GM10248 (cell line): ENCODE measurements at places on chromosomes 7 and 10.

- no peak for DNase-seq
These were observed 42.1 kb downstream of the ARHGAP21 start for GRCh38 chr10:24681572-24682088.

GRCh38 chr10:104317726-104318299 is 20.5 kb downstream of the ITPRIP start:
- DNase-seq, result no peak

DNA sequence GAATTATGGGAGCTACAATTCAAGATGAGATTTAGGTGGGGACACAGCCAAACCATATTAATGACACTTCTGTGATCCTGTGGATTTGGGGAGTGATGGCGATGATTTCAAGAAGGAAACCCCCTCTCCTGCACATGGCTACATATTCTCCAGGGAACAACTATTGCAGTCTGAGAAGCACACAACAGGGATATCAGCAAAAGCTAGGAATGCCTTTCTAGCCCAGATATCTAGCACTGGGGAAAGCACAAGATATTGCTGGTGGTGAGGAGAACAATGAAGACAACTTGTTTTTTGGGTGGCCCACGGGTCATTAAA is 24.3 kb downstream of the EPDR1 start:
- no peak for DNase-seq

- DNase-seq, result peak; percentile 36
These were observed 84.7 kb downstream of the SNX10 start for GRCh38 chr7:26376175-26376917.

GRCh38 chr7:134690016-134690415 is 43.4 kb downstream of the BPGM start:
- peak; percentile 30 for DNase-seq

GRCh38 chr7:40749877-40750276 is 615.1 kb downstream of the SUGCT start:
- no peak for DNase-seq

DNA sequence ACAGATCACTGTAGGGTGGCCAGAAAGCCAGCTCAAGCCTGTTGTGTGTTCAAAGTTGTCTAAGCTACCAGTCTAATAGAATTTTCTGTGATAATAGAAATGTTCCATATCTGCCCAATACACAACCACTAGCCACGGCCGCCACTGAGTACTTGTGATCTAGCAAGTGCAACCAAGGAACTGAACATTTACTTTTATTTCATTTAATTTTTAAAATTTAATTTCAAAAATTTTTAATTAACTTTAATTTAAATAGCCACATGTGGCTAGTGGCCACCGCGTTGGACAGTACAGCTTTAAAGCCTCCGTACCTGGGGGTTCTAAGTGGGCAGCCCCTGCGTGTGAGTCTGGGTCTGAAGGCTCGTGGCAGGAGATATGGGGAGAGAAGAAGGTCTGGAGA is 60.4 kb downstream of the SH3PXD2A start:
- no peak for DNase-seq

- no peak for DNase-seq
These were observed 81.9 kb downstream of the RAMP3 start for GRCh38 chr7:45239486-45239885.

DNA sequence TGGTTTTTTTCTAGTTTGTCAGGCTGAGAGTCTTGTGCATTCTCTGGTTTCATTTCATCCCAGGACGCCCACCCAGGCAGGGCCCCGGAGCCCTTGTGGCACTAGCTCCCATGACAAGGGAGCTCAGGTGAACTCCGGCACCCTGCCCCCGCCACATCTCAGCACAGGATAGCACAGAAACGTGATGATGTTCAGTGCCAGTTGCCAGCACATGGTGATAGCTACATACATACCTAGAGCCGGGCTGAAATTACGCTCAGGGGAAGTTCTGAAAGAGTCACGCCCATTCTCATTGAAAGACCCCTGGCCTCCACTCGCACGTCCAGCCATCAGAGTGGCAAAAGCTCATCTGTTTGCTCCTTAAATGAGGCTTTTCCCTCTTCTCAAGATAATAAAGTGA is 273.7 kb downstream of the PTPRN2 start:
- no peak for DNase-seq

GRCh38 chr10:127971963-127972615 is 65.2 kb downstream of the PTPRE start:
- no peak for DNase-seq
